ENCODE measurements at places on chromosomes 13 and 19. TPM values are rescaled to one million over a fixed set of nuclear protein-coding genes. Genes with fewer than 3 reads are reported as not detected.

Gene NRTN
- total RNA-seq: not detected

Gene OR7A5
- not detected for total RNA-seq

Gene CTXN1
- 2.8 TPM for total RNA-seq

Gene CILP2
- total RNA-seq: 2.5 TPM

Gene TEX29
- not detected for total RNA-seq

Gene ZNF440
- total RNA-seq: 6.6 TPM
